ENCODE measurements at places on chromosomes 5 and 9. TPM values are rescaled to one million over a fixed set of nuclear protein-coding genes. Genes with fewer than 3 reads are reported as not detected.

DNA sequence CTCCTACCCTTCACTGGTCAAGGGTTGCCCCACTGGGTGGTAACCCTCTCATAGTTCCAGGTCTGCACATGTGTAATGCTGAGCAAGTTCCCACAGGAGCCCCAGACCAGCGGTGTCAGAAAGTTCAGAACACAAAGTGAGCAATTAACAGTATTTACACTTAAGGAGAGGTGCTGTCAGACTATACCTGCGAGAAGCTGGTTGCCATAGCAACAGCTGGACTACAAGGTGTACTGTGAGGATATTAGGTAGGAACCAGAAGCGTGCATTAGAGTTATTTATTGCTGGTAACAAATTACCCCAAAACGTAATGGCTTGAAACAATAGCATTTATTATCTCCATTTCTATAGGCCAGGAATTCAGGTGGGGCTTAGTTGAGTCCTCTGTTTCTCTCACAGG, 317.0 kb upstream of the RPS23 start:
- no peak for DNase-seq

GRCh38 chr5:132497488-132497997, 7.0 kb upstream of the IRF1 start:
- peak; percentile 50 for DNase-seq

DNA sequence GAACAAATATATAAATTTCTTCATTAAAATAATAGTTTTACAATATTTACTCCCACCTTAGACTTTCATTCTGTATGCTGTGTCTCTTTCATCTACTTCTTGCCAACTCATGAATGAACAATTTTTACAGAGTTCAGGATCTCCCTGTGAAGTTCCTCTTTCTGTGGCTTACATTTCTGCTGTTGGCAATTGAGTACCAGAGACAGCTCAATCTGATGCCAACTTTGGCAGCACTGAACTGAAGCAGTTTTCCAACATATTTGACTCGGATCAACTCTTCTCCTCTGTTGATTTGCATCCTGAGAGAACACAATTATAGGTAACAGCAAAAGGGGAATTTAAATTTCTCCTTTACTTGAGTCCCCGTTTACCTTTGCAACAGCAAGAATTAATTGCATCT, 1262.2 kb downstream of the EFNA5 start:
- no peak for DNase-seq

The NEURL1B gene
- polyA plus RNA-seq, result 15.9 TPM

DNA sequence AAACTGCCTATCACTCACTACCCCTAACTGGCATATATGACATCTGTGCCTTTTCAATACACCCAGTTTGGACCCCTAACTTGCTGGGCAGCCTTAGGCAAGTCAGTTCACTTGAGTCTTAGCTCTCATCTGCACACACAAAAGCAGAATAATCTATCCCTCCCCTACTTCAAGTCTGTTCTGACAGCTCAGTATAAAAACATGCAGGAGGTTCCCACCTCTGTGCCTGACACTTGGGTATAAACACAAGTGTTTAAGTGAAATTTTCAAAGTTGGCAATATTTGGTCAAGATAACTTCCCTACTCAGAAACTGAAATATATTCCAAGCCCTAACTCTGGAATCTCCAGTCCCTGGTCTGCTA, 12.6 kb downstream of the HNRNPH1 start:
- no peak for DNase-seq

The SPATA6L gene
- polyA plus RNA-seq, result 2.5 TPM

- no peak for DNase-seq
These were observed 46.5 kb downstream of the ELOVL7 start for GRCh38 chr5:60797482-60798153.

The PCDHA1 gene
- polyA plus RNA-seq, result not detected

DNA sequence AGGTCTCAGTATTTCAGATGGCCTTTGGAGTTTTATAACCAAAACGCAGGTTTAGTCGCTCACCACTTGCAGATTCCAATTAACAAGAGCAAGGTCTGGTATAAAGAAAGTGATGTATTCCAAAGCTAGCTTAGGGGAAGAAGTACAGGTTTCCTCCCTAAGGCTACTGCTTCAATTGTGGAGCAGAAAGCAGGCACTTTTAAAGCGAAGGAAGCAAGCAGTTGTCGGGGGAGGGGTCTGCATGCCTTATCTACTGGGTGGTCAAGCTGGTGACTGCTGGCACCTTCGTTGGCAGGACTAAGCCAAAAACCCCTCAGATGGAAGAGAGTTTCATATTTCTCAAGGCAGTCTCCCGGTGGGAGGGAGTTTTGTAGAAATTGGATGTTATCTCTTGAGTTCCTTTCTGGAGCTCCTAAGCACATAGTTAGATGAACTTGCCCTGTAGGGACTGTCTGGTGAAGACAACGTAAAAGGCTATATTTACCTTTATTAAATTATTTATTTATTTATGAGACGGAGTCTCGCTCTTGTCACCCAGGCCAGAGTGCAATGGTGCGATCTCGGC, 1.6 kb upstream of the TMEM245 start:
- DNase-seq, result no peak

The TXNDC8 gene
- not detected for polyA plus RNA-seq

DNA sequence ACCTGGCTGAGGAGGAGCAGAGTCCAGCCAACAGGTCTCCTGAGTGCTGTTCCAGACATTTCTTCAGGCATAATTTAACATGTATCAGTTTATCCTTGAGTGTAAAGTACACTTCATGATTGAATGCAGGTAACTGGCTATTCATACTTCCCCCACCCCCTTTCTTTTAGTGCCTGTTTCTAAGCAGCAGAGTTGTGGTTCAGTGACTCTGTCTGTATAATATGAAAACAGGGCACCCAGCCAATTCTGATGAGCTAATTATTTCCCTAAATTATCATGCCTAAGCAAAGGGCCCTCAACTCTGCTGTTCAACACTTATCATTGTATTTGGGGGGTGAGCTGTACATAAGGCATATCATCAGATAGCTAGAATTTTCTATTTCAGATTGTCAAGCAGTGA, 51.9 kb upstream of the ZSWIM6 start:
- peak; percentile 60 for DNase-seq

- DNase-seq, result no peak
These were observed 162.9 kb upstream of the DAB2 start for GRCh38 chr5:39587675-39588074.

The ZNF879 gene
- 8.0 TPM for polyA plus RNA-seq

The IL4 gene
- 0.37 TPM for polyA plus RNA-seq

- no peak for DNase-seq
These were observed 12.6 kb upstream of the ACSL6 start for GRCh38 chr5:132024117-132024435.

DNA sequence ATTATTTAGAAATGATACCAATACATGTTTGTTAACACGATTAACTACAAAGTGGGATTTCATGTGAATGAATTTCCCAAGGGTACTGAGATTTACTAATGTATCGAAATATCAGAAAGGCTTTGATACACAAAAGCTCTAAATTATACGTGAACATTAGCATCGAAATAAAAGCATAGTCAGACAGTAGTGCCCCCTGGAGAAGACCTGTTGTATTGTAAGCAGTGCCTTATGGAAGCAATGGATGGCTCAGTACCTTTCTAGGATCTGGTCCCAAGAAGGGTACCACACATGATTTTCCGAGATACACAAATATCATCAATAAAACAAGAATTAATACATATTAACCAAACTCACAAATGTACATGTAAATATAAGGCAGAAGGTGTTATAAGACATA, 153.8 kb downstream of the CDH12 start:
- DNase-seq, result no peak

The PKN3 gene
- polyA plus RNA-seq, result 14.9 TPM

DNA sequence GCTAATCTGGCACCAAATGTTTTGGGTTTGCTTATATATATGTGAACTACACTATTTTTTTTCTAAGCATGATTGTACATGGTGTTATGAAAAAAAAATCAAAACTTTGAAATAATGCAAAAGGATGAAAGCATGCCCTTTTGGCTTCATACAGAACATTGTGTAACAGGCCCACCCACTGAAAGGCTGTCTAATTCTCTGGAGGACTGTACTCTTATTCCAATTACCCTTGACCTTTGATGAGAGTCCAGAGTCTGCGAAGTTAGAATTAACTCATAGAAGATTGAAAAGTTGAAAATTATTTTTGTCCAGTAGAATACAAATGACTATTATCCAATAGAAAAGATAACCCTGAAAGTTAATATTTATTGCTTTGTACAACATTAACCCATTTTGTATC, 117.4 kb downstream of the ADAMTS12 start:
- DNase-seq, result no peak

DNA sequence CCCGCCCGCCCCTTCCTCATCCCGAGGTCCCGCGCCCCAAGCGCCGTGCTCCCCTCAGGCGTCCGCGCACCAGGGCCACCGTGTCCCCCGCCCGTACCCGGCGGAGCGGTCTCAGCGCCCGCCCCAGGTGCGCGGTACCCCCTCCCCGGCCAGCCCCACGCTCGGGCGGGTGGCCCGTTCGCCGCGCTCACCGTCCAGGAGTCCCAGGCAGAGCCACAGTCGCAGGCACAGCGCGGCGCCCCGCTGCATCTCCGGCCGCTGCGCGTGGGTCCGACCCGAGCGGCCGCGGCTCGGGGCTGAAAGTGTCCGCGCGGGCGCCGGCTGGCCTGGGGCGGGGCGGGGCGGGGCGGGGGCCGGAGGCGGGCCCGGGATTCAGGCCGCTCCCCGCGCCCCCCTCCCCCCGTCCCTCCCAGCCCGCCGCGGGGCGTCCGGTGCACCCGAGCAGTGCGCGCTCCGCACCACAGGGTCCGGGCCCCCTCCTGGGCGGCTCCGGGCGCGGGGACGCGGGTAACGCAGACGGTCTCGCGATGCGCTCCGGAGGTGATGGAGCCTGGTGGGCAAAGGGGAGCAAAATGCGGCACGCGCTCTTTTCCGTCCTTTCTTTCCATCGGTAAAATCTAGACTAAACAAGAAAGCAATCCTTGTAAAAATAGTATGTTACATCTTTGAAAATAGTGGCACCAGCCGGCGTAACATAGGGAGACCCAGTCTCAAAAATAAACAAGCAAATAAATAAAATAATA, at the start of gene FLT4:
Gene FLT4, minus strand, starts transcription at position 304 of the 743 bp plus-strand sequence. Its CDS starts 55 bp downstream, at position 249.
- DNase-seq, result no peak

DNA sequence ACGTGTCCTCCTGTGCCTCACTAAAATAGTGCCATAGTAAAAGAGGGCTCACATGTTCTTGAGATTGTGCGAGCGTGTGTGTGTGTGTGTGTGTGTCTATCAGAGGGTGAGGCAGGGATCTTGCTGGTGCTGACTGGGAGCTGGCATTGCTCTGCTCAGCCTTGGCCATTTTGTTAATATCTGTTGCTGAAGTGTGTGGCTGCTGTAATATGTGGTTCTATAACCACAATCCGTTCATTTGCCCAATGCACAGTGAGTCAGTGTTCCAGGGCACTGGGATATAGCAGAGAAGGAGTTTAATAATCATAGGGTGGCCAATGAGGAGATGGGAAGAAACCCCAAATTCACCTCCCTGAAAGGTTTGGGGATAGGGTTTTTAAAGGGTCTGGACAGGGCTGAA, 61.3 kb downstream of the RASGRF2 start:
- no peak for DNase-seq

DNA sequence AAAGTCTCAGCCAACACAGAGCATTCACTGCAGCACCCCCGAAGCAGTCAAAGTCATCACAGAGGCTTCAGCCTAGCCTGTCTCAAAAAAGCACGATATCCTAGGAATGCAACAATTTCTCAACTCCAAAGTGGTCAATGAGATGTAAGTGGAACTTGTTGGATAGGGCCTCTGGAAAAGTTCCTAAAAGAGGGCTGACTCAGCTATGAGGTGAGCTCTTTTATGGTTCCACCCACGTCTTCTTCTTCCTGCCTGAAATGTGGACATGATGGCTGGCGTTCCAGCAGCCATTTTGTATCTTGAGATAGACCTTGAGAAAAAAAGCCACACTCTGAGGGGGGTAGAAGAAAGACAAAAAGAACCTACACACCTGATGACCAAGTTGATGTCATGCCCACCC, 32.5 kb upstream of the TRIO start:
- DNase-seq, result no peak

DNA sequence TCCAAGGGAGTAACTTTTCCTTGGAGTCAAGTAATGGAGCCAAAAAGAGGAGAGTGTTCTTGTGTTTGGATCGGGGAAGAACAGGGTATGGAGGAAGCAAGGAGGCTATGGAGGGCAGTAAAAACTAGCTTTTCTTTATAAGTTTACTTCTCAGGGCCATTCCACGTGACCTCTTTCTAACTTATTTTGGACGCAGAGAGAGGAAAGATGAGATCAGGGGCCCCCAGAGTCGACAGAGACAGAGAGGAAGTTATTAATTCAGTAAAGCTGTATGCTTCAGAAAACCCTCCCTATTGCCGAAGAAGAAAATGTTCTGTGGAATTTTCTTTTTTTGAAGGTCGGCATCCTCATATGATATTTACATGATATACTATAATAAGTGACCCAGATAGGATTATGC, 233.8 kb upstream of the MPDZ start:
- peak; percentile 34 for DNase-seq

GRCh38 chr9:38061326-38061977, 7.6 kb downstream of the SHB start:
- no peak for DNase-seq

DNA sequence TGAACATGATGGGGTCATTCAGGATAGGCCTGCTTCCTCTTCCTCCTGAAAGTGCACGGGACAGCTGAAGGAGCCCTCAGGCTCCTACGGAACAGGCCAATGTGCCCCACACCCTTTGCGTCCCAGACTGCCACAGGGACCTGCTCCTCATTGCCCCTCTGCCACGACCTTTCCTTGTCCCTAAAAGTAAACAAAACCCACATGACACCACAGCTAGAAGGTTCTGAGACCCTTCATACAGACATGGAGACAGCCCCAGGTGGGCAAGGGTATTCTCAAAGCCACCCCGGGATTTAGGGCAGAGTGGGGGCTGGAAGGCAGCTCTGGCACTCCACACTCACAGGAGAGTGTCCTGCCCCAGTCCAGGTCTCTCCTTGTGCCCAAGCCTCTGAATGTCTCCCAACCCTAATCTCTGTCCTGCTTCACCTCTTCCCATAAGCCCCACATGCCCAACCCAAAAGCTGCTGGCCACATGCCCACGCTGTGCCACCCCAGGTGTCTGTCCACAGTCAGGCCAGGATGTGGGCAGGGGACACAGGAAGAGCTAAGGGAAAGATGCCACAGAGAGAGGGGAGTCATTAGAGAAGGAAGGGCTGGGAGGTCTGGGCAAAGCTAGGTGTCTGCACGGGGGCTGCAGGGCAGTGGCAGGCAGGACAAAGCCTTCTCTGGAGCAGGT, 800 bp downstream of the AMBP start:
- DNase-seq, result no peak

- DNase-seq, result no peak
These were observed 36.8 kb downstream of the UNC5A start for GRCh38 chr5:176847148-176847547.

DNA sequence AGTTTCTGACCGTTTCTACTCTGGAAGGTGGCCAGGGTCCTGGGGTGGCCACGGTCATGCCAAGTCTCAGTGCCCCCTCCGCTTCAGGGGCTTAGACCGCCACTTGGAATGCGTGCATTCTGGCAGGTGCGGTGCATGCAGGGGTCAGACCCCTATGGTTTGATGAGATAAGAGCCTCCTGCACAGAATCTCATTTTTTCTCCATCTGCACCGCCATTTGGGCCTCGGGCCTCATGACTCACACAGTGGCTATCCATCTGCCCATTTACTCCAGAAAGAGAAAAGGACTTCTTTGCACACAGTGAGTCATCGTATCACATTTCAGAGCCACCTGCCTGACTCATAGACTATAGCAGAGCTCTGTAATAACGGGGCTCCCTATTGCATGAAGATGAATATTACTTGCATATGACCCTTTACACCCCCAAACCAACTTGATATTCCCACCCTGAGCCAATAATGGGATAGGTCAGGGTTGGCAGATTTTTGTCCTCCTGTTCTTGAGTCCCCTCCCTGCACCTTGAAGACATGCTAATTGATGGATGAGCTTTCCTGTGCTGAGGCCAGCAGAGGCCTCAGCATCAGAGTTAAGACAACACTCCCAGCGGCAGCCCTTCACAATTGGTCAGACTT, 157.4 kb downstream of the NR3C1 start:
- DNase-seq, result no peak

The CNTFR gene
- polyA plus RNA-seq, result 45.5 TPM

Data from renal pelvis (tissue), 12 donors.